ENCODE measurements at places on chromosomes 4 and X.

GRCh38 chrX:50718776-50719175 is 95.2 kb downstream of the SHROOM4 start:
- no peak for DNase-seq

DNA sequence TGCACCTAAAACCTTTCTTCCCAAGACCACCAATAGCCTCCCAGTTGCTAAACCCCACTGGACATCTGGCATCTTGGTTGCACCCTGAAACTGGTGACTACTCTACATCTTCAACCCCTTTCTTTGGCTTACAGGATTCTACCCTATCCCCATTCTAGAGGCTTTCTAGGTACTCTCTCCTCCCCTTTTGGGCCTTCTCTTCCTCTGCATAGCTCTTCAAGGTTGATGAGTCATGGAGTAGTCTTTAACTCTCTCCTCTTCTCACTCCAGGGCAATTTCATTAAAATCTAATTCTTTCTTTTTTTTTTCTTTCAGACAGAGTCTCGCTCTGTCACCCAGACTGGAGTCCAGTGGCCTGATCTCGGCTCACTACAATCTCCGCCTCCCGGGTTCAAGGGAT is 16.8 kb downstream of the APOO start:
- no peak for DNase-seq

- DNase-seq: no peak
Measured at GRCh38 chrX:21840193-21840545, 752 bp downstream of the MBTPS2 start.

DNA sequence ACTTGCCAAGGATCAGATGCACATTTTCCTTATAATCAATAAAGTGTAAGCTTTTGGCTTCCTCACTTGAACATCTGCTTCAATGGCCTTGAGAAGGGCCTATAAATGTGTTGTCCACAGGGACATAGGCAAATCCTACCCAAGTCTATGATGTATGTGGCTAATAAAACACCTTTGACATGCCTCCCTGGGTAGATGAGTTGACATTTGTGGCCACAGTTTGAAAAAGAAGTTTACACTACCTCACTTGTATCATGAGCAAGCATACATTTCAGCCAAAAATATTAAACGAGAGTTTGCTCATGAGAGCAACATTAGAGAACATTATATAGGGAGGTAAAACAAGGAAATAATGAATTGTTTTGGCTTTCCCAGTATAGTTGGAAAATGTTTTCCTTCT is 1067.7 kb downstream of the C4orf33 start:
- DNase-seq: no peak

DNA sequence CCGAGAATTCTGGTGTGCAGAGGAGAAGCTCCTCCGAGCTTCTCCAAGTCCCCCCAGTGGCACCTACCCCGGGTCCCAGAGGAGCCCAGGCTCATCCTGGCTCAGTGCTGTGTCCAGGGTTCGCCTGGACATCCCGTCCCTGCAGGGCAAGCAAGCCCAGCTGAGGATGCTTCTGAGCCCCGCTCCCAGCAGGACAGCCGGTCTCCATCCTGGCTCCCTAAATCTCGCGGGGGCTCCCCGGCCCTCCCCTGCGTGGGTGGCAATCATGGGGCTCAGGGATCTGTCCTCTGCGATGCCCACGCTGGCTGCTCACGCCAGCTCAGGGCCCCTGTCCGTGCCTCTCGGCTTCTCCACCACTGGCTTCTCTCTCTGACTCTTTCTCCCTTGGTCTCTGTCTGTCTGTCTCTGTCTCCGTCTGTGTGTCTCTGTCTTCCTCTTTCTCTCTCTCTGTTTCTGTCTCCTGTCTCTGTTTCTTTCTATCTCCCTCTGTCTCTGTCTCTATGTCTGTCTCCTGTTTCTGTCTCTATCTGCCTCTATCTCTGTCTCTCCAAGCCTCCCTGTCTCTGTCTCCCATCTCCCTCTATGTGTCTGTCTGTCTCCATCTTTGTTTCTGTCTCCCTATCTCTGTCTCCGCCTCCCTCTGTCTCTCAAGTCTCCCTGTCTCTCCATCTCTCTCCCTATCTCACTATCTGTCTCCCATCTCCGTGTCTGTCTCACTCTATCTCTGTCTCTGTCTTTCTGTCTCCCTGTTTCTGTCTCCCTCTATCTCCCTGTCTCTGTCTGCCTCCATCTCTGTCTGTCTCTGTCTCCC is 27.8 kb upstream of the SLC25A6 start:
- no peak for DNase-seq

DNA sequence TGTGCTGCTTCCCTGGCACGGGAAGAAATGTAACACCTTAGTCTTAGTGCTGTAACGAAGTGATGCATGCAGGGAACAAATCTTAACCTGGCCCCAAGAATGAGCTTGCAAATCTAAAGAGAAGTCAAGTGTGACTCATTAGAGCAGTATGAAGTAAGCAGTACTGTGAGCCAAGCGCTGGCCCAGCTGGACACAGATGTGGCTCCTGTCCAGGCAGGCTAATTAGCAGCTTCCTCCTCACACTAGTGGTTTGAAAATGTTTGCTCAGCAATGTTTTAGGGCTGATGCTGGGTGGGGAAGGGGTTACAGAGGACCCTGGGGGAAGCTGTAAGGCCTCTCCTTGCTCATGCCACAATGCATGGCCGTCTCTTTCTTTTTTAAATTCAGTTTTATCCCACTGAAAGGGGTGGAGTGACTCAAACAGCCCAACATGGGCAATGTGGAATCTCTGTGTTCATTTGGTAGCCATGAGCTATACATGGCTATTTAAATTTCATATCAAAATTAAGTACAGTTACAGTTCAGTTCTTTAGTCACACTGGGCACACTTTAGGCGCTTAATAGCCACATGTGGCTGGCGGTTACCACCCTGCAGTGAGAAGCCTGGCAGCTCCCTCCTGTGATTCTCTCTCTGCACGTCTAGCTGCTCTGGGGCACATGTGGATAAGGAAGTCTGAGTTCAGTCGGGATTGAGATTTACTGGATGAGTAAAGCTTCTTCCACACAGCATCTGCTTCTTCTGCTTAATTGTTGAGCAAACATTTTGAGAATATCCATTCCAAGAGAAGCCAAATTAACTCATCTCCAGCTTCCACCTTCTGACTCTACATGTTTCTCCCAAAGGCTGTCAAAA is 48.8 kb downstream of the MAP7D2 start:
- DNase-seq: no peak

GRCh38 chrX:147832707-147833348 is 78.9 kb upstream of the FMR1 start:
- DNase-seq: no peak

DNA sequence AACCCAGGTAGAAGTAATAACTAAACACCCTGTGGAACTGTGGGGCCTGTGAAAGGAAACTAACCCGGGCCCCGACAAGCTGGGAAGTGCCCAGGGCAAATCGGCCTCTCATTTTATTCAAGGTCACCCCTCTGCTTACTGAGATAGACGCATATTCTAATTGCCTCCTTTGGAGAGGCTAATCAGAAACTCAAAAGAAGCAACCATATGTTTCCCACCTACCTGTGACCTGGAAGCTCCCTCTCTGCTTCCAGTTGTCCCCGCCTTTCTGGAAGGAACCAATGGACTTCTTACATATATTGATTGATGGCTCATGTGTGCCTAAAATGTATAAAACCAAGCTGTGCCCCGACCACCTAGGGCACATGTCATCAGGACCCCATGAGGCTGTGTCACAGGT is 23.1 kb upstream of the DHRSX start:
- no peak for DNase-seq

DNA sequence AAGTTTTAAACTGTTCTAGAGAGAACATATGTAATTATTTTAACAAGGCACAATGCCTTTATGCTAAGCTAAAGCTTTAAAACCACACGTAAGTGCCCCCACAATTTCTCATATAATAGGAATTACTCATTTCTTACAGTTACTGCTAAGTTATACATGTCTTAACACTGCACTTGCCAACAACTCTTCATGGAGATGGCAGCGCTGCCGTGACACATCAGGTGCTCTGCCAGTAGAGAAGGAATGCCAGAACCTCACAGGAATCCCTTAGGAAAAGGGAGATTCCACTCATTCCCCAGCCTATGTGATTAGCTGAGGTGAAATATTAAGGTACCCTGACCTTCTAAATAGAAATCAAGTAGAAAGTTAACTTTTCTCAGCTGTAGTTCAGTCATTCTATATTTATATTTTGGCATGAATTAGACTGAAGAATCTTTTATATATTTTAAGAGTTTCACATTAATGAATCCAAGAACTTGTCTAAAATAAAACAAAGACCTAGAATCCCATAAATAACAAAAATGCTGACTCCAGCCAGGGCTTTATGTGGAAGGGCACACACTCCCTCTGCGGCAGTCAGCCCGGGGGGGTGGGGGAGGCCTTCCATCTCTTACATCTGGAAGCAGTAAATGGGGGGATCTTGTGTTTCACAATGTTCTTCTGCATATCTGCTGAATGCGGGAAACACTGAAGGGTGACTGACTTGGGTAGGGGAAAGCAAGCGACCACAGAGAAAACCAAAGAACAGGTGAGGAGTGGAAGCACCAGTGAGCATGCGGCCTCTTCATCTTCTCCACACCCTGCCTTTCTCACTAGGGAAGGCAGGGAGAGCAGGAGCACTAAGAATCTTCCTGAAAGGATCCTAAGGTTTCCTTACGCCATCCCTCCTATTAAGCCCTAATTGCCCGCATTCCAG is 23.7 kb downstream of the ACSL1 start:
- no peak for DNase-seq

GRCh38 chr4:37964734-37965457 is 4.7 kb downstream of the PTTG2 start:
- DNase-seq: no peak

DNA sequence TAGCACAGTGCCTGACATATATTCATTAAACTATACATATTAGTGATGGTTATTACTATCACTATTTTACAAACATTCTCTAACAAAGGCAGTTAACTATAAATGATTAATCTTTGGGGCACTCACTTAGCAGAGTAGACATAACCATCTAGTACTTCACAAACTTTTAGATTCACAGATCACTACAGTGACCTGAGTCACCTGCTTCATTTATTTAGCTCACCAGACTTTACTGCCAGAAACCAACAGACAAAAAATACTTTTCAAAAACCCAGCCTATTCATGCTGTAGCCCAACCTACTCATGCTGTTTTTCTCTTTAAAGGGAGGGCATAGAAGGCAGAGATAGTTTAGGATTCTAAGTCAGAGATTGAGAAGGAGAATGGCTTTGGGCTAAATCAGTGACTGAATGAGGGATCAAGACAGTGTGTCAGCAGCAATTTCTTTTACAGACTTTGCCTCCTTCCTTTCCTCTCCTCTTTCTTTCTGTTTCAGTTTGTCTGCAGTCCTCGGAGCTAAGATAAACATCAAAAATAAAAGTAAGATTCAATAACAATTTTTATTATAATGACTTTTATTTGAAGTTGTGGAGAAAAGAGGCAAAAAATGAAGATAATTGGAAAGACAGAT is 34.7 kb upstream of the PDE5A start:
- no peak for DNase-seq

DNA sequence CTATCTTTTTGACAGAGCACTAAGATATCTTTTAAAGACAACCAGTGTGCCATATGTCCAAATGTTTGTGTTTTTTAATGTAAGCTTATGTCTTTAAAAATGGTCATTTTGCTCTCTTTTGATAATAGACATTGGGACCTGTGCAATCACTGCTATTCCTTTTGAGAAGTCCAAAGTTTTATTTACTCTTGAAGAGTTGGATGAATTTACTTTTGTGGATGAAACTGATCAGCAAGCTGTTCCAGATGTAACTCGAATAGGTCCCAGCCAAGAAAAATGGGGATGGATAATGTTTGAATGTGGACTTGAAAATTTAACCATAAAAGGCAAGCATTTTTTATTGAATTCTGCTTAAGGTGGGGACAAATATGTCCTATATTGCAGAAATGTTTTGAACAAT is 97.2 kb downstream of the BLTP1 start:
- no peak for DNase-seq

GRCh38 chr4:95651891-95652290 is 103.1 kb upstream of the UNC5C start:
- no peak for DNase-seq

GRCh38 chr4:94721310-94721709 is 36.4 kb upstream of the BMPR1B start:
- DNase-seq: no peak

DNA sequence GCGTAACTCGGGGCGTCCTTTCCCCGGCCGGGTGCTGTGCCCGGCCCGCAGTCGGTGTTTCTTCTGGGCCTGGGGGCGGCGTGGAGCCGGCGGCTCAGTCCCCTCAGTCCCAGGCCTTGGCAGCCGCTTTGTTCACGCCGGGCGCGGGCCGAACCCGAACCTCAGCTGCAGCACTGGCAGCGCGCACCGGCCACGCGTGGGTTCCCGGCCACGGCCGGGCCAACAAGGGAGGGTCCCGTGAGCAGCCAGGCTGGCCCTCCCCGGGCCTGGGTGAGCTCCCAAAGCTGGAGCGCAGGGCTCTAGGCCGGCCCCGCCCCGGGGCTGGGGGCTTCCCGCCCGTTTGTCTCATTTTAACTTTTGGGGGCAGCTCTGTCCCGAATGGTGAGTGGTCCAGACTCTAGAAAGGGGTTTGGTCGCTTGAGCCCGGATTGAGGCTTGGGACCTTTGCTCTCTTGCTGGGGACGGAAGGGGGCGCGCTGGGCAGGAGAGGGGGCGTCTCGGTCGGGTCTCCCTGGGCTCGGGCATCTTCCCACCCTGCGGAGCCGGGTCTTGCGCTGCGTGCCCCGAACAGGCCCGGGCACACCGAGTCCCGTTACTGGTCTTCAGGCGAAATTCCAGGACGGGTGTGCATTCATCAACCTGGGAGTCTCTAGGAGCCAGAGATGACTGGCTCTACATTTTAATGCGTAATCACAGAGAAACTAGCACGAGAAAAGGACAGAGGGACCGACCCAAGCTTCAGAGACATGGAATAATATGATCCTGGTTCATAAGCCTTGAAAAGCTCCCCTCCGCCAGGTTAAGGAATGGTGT is 177.1 kb downstream of the CBR4 start:
- DNase-seq: no peak

DNA sequence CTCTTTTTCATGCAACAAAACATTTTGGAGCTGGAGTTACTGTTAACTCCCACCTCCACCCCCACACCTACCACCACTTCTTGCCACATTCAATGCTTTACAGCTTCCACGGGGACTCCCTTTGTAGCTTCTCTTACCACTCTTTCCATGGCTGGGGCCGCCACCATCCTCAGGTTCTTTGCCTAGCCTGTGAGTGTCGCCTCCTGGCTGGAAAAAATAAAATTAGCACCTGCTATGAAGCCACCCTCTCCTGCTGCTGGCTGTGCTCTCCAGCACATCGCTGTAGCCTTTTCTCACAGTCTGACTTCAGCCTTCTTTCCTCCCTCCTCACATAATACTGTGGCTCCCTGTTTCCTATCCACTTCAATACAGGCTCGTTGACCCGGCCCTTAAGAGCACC is 114.4 kb downstream of the FRAS1 start:
- no peak for DNase-seq

- DNase-seq: no peak
Measured at GRCh38 chr4:153026591-153027346, 90.6 kb downstream of the FHDC1 start.

GRCh38 chr4:180798036-180798577 is 1445.1 kb upstream of the TENM3 start:
- DNase-seq: no peak

All from right renal cortex interstitium (tissue), 3 donors.